Thymus (tissue), 14 donors: ENCODE measurements at places on chromosomes 3 and 15. TPM values are rescaled to one million over a fixed set of nuclear protein-coding genes. Genes with fewer than 3 reads are reported as not detected.
A peak's percentile ranks its signal among the peaks of the same experiment; 100 is the strongest.

DNA sequence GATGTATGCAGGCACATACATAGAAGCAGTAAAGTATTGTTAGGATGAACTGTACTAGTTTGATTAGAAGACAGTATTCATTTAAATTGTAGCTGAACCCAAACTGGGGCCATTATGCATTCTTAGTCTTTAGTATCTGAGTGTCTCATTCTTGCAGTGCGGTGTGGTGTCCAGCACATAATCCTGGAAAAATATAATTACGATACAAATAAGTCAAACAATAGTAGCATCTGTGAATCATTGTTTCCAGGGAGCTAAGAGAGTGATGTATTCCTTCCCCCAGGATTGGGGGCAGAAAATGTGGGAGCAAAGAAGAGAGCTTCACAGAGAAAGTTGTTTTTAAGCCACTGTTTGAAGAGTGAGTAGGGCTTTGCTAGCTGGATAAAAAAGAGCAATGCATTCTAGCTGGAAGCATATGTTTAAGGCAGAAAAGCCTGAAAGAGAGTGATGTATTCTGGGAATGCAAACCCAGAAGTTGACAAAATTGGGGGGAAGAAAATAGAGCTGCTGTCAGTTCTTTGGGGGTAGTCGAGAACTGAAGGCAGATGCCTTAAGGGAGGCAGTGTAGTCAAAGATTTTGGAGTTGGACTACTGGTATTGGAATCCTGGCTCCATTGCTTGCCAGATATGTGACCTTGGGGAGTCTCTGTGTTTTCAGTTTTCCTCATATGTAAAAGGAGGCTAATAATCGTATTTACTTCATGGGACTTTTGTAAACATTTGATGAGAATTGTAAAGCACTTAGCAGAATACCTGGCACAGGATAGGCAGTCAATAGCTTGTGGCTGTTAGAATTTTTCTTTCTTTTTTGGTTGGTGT, 14.1 kb downstream of the SLMAP start:
- DNase-seq, result no peak

GRCh38 chr15:41656188-41656587, 4.0 kb upstream of the MGA start:
- no peak for DNase-seq

DNA sequence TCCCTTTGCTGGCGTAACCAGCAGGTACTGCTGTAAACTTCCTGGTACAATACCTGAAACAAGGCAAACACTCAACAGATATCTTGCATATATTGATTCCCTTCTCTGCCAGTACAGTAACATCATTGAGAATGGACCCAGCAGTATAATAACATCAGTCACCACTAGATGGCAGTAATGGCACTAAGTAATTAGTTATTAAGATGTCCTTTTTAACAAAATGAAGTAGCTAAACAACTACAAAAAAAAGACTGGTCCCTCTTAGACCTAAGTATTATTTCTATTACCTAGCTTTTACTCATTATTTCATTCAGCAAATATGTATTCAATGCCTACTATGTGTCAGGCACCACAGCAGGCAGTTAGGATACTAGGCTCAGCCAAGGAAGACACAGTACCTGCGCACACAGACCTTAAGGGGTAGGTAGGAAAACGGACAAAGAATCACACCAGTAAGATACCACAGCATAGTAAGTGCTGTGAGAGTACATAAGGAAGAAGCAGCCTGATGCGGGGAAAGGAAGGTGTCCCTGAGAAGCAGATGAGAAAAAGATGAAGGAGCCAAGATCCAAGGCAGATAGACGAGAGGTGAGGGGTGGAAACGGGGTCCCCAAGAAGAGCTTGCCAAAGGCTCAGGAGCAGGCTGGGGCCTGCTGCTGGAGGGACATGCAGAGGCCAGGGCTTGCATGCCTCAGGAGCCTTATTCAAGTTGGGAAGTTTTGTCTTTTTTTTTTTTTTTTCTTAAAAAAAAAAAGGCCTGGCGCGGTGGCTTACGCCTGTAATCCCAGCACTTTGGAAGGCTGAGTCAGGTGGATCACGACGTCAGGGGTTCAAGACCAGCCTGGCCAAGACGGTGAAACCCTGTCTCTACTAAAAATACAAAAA, 102.7 kb upstream of the CHD2 start:
- peak; percentile 53 for DNase-seq

- DNase-seq, result no peak
Observed at GRCh38 chr3:106945435-106945834, 431.8 kb upstream of the CCDC54 start.

GRCh38 chr3:147934451-147935180, 525.5 kb downstream of the ZIC1 start:
- DNase-seq, result no peak

CFAP91 gene
- 1.1 TPM for total RNA-seq

DNA sequence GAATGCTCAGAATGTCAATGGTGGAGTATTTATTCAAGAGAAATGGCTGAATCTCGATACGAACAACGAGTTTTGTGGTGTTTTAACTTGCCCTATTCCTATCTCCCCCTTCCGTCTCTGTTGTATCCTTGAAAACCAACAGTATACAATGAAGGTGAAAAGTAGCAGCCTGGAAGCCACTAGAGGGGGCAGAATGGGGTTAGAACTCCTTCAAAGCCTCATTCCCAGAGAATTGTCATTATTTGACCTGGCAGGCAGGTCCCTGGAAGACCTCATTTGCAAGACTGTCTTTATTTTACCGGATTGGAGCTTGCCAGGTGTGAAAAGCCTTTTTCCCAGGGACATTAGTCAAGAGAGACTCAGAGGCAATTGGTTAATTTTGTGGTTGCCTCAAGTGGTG, 139.4 kb downstream of the LRRC28 start:
- DNase-seq, result no peak

DNA sequence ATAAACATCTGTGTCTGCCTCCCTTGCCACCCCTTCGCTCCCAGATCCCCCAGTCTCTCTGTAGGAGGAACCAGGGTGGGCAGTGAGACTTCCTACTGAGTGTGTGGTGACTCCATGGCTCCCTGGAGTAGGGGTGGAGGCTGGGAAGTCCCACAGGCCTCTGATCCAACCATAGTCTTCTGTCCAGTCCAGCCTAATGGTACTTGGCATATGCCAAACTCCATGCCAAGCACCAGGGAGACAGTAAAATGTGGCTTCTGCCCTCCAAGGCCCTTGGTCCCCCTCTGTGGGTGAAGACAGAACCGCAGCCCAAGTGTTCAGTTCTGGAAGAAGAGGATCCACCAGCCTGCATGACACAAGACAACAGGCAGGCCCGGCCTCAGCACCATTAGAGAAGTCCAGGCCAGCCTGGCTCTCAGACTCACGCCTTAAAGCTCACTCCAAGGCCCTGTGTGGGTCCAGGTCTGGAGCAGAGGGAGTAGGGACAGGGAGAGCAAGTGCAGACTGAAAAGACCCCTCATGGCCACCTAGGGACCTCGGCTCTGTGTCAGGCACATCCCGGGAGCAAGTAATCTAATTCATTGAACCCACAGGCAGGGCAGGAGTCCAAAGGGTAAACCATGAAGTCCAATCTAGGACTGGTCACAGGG, 112.7 kb downstream of the ETFA start:
- DNase-seq, result no peak

- no peak for DNase-seq
Observed at GRCh38 chr3:62672270-62672987, 202.8 kb downstream of the CADPS start.

EPB42 gene
- total RNA-seq, result 2.8 TPM

DNA sequence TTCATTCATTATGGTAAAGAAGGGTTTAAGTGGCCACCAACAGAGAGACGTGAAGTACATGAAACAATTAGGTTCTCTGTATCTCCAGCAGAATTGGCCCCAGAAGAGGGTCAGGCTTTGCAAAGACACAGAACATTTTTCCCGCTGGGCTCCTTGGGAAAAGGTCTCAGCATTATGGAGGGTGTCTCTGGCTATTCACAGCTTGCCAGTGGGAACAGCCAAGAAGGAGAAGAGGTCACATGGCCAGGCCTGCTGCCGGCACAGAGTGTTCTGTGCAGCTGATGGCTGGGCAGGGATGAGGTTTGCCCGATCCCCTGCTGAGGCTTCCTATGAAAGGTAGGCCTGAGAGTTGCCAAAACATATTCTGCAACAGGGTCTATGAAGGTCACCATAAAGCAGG, 77.8 kb upstream of the LPP start:
- no peak for DNase-seq

ADPRH gene
- 2.5 TPM for total RNA-seq

DNA sequence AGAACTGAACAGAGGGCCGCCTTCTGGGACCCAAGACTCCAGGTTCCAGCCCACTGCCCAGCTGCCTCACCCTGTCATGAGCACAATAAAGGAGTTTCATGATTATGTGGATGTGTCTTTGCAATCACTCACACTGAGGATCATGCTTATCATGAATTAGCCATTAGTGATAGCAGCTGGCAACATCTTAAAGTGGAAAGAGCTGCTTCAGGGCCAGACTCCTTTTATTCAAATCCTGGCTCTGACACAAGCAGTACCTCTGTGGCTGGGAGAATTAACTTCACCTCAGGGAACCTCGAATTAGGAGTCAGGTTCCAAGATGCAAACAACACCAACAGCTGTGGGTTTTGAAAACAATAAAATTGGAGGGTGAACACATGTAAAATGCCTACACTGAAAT, 6.6 kb upstream of the SCAP start:
- no peak for DNase-seq
